ENCODE measurements at places on chromosomes 12 and 14. TPM values are rescaled to one million over a fixed set of nuclear protein-coding genes. Genes with fewer than 3 reads are reported as not detected.

- no peak for DNase-seq
Observed at GRCh38 chr12:46725332-46725731, 100.5 kb downstream of the SLC38A4 start.

- DNase-seq: no peak
Observed at GRCh38 chr14:102373110-102373509, 10.4 kb downstream of the TECPR2 start.

GRCh38 chr12:19398376-19399363, 40.6 kb upstream of the AEBP2 start:
- no peak for DNase-seq

DNA sequence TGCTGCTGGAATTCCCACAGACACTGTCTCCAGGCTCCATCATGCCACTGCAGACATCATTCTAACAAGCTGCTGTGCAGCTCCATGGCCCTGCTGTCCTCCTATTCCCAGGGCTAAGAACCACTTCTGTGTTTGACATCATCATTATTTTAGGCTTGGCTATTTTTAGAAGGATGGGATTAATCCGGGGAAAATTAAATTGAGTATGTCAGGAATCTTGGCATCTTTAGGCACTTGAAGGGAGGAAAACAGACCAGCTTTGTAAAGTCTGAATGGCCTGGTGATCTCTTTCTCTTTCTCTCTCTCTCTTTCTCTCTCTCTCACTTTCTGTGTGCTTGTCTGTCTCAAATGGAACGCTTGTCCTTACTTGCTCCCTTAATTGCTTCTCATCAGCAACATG, 568.3 kb upstream of the FLRT2 start:
- no peak for DNase-seq

DNA sequence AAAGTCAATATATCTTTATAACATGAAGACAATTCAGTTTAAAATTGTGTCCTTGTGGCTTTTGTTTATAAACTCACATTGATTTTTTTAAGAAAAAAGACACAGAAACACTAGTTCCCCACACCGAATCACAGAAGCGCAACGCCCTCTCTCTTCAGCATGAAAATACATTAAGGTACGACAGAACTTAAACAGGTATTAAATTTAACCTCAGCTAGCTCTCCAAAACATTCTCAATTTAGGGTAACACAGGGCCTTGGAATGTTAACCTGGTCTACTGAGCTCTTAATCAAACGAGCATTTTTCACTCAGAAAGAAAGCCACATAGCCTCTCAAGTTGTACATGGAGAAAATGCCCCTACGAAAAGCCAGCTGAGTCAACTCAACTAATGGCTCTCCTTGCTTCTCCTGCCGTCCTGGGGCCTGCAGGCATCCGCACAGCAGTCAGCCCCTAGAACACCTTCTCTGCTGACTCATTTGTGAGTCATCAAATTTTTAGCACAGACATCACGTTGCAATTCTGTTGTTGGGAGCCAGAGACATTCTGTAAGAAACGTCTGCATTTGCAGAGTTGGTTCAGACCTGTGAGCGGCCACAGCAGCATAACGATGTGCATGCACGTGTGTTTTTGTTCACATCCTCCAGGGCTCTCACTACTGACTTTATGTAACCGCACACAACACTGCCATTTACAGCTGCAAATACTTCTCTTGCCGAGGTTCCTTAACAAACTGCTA, 141.6 kb downstream of the ITPR2 start:
- DNase-seq: no peak

DNA sequence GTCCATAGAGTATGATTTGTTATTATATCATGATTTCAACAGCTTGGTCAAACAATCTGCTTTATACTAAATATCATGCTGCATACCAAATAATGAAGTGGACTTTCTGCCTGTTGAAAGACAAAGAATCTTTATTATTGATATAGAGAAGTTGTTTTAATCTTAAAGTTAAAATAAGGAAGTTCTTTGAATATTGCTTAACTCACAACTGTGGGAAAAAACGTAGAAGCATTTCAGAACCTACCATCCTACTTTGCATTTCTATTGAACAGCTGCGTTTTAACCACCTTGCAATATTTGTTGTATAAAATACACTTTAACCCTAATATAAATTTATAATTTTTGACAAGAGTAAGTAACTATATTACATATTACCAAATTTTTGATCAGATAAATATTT, 22.9 kb upstream of the ARL1 start:
- DNase-seq: no peak

DNA sequence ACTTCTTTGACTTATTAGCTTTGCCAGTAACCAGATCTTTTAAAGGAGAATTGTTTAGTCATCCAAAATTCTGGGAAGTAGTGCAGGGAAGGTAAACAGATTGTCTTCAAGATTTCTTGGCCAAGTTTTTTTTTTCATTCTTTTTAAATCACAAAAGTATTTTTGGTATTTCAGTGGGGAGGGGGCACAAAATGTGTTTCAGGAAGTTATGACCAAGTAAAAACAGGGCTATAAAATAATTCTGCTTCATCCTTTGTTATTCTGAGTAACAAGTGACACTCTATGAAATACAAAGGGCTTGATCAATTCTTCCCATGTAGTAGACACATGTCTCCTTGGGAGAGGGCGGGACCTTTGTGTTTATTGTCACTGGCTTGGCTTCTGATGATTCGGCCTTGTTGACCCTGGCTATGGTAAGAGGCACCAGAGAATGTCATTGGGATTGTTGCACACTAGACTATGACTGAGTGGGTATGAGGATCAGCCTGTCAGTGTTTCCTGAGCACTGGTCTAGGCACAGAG, 55.4 kb downstream of the SUSD6 start:
- no peak for DNase-seq

DNA sequence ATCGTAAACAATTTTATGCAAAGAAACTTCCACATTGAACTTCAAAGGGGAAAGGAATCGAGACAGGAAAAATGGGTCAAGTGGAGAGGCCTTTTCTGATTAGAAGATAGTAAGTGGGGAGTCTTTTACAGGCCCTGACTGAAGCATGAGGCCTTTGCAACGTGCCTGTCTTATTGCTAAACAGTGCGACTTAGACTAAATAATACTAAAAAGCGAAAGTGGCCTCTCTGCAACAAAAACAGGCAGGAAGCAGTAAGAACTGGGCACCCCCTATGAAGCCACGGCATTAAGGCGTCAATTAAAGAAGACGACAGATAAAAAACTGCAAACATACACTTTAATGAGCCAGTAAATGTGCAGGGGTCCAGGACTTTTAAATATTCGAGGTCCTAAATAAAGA, 283.4 kb upstream of the GRIP1 start:
- DNase-seq: no peak

DNA sequence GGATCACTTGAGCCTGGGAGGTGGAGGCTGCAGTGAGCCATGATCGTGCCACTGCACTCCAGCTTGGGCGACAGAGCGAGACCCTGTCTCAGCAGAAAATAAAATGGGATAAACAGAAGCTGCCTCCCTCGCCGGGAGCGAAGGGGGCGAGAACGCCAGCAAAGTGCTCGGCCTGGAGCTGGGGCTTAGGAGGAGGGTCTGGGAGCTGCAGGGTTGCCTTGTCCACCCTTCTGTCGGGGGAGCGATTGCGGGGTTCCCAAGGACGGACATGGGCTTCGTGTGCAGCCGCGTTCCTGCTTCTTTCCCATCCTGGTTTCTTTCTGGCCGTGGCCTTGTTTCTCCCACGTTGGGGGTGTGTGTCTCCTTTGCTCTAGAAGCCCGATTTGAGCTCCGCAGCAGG, 27.9 kb upstream of the MLXIP start:
- no peak for DNase-seq

DNA sequence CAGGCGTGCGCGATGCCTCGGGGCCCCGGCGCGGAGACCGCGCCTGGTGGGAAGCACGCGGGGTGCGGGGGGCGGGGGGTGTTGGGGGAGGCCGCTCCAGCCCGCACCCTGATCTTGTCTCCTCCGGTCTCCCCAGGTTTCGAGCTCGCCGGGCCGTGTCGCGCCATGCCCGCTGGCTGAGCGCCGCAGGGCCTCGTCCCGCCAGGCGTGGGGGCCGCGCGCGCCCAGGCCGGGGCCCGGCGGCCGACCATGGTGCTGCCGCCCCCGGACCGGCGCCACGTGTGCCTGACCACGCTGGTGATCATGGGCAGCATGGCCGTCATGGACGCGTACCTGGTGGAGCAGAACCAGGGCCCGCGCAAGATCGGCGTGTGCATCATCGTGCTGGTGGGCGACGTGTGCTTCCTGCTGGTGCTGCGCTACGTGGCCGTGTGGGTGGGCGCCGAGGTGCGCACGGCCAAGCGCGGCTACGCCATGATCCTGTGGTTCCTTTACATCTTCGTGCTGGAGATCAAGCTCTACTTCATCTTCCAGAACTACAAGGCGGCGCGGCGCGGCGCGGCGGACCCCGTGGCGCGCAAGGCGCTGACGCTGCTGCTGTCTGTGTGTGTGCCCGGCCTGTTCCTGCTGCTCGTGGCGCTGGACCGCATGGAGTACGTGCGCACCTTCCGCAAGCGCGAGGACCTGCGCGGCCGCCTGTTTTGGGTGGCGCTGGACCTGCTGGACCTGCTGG, 2.4 kb downstream of the TMEM121 start:
- peak; percentile 40 for DNase-seq

DNA sequence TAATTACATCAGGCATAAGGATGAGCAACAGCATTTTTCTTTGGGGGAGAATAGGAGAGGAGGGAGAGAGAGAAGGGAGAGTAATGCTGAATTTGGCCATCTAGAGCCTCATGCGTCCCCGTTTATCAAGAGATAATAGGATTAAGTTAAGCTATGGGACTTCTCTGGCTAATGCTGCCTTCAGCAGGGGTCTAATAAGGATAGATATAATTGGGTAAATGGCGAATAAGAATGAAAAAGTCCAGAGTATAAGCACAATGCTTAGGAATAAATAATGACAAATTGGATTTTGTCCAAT, 470.0 kb downstream of the EGLN3 start:
- DNase-seq: no peak

- no peak for DNase-seq
Observed at GRCh38 chr12:7583471-7583870, 79.9 kb upstream of the CD163 start.

- DNase-seq: no peak
Observed at GRCh38 chr14:98293576-98293975, 978.4 kb downstream of the BCL11B start.

DNA sequence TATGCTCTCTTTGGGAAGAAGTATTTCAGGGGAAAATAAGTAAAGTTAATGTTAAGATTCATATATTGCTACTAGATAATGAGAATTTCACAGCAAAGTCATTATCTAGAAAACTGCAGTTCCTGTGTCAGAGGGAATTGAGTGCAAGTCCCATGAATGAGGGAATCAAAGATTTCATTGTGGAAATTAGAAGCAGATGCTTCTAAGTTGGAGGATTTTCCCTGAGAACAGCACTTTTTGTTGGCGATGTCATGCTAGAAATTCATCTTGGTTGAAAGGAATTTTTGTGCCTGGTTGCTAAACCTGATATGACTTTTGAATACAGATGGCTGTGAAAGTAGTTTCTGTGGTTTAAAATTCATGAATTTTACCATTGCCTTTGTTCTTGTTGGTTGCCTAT, 25.6 kb downstream of the FRMD6 start:
- DNase-seq: no peak

DNA sequence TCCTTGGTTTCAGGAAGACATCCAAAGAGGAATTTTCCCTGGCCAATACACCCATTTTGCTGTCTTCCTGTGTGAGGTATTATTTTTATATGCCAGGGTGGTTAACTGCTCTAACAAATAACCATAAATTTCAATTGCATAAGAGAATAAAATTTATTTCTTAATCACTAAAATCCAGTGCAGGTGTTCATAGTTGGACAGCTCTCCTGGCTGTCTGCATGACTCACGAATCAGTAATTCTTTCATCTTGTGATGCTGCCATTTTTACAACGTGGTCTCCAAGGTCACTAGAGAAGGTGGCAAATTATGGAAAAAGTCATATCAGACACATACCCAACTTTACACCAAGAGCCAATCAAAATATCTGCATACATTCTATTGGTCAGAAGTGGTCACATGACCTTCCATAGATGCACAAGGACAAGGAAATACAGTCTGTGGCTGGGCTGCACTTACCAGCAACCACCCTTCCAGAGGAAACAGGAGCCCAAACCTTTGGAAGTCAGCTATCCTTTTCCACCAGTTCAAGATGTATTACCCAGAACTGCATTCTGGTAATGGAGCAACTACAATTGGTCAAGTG, 193.5 kb upstream of the PLEKHG7 start:
- DNase-seq: no peak

DNA sequence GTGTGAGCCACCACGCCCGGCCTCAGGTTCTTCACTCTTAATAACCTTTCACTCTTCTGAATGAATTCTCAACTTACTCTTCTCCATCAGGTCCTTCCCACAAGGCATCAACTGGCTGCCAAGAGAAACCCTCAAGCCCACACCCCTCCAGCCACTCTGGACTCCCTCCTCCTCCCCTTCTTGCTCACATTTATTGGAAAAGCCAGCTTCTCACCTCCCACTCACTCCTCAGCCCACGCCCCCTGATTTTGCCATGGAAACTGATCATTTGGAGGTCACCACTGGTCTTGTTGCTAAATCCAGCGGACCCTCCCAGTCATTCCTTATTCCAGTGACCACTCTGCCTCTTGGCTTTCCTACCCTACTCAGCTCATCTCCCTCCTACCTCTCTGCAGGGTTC, 17.4 kb upstream of the ACVR1B start:
- no peak for DNase-seq

DNA sequence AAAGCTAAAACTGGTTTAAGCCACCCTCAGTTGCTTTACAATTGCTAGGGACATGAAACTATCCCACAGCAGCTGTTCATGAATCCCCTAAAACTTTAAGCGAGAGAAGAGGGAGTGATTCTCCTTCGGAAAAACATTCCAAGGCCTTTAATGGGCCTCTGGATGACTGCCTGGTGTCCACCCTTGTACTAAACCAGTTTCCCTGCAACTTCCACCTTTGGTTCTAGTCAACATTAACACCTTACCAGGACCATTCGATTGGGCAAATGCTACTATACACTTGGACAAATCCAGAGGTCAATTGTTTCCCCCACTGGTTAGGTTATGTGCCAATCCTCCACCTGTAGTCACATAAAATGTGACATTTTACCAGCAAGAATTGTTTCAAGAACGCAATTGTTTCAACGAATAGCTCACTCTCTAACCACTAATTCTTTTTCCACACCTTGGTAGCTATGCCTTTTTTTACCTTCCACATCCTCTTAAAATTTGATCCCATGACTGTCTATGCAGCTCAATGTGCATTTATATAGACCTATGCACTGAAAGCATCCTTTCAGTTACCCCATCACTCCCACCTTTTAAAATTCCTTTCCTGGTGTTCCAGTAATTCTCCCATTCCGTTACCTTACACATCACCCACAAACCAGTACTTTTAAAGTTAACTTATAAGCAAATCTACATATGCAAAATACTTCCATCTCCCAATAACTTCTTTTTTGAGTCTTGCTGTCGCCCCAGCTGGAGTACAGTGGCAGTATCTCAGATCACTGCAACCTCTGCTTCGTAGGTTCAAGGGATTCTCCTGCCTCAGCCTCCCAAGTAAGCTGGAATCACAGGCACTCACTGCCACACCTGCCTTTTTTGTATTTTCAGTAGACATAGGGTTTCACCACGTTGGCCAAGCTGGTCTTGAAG, 3.6 kb downstream of the UBC start:
- DNase-seq: no peak

GRCh38 chr12:86117711-86118110, 138.5 kb downstream of the MGAT4C start:
- DNase-seq: no peak

Gene OR5AU1
- total RNA-seq: not detected

Gene ITGB7
- 71.4 TPM for total RNA-seq

Gene GUCY2C
- not detected for total RNA-seq

Gene KRT80
- not detected for total RNA-seq

Gene MYO1H
- total RNA-seq: not detected

Gene GDF3
- not detected for total RNA-seq

Gene TAS2R8
- not detected for total RNA-seq

Gene ABCB9
- total RNA-seq: 9.5 TPM

Gene FAM181A
- total RNA-seq: not detected

Gene SRRM4
- total RNA-seq: not detected

Gene P2RX2
- total RNA-seq: not detected

Gene C12orf60
- 2.6 TPM for total RNA-seq
